ENCODE measurements at places on chromosomes 3 and 15.

GRCh38 chr3:45716790-45717336 lies 27.7 kb downstream of the SACM1L start:
- DNase-seq, result no peak

DNA sequence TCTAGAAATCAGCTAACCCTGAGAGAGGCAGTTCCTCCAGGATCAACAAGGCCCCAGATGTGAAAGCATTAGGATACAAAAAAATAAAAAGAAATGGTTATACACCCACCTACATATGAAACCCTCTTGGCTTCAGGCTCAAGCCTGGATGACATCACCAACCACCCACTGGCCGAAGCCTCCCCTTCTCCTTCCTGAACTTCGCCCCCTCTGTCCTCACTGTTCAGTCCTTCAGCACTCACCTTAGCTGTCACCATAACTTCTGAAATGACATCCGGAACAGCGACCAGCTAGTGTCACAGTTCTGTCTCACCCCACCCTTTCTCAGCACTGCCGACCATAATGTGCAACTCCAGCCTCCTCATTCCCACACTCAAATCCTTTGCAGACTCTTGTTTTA lies 98.7 kb downstream of the PLCH1 start:
- DNase-seq, result no peak

DNA sequence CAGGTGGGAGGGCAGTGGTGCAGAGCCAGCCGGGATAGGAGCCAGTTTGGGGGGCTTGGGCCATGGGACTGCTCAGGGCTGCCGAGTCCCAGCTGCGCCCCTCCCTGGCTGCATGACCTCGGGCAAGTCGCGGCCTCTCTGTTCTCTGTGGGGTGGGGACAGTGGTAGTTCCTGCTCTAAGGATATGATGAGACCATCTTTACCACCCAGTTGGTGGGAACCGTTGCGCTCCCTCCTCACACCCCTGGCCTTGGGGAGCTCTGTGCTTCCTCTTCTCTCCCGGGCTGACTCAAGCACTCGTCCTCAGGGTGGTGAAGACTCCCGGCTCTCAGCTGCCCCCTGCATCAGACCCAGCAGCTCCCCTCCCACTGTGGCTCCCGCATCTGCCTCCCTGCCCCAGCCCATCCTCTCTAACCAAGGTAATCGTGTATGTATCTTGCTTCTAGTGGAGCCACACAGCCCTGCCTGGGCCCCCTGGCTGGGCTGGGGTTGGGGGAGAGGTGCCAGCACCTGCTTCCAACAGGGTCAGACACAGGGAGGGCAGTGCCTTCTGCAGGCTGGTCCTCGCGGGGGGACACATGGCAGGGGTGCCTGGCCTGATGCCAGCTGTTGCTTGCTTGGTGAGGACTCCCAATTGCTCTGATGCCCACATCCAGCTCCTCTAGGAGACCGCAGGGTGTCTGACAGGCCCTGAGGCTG lies 15.1 kb upstream of the STAB1 start:
- DNase-seq, result no peak

DNA sequence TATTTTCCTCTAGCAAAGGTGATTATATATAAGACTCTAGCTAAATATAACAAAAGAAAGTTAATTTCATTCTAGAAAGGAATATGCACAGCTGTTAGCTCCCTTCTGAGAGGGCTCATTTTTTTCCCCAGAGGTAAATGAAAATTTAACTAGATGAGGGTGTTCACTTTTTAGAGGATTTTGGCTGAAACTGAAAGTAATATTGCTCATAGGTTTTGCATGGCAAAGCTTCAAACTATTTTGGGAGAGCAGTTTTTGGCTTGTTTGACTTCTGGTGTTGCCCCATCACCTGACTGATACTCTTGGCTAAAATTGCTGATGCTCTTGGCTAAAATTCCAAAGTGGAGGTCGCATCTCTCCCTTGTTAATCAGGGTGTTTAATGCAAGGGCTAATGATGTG lies 311.9 kb downstream of the EDEM1 start:
- DNase-seq, result no peak

- DNase-seq, result no peak
Measured at GRCh38 chr3:111764645-111765091, 94.4 kb upstream of the PHLDB2 start.

GRCh38 chr3:38268522-38268921 lies 2.9 kb downstream of the SLC22A13 start:
- no peak for DNase-seq

- DNase-seq, result no peak
Measured at GRCh38 chr3:191263850-191264249, 64.8 kb downstream of the OSTN start.
